Transverse colon (tissue), 4 donors: ENCODE measurements at places on chromosomes 3 and 15. TPM values are rescaled to one million over a fixed set of nuclear protein-coding genes. Genes with fewer than 3 reads are reported as not detected.

DNA sequence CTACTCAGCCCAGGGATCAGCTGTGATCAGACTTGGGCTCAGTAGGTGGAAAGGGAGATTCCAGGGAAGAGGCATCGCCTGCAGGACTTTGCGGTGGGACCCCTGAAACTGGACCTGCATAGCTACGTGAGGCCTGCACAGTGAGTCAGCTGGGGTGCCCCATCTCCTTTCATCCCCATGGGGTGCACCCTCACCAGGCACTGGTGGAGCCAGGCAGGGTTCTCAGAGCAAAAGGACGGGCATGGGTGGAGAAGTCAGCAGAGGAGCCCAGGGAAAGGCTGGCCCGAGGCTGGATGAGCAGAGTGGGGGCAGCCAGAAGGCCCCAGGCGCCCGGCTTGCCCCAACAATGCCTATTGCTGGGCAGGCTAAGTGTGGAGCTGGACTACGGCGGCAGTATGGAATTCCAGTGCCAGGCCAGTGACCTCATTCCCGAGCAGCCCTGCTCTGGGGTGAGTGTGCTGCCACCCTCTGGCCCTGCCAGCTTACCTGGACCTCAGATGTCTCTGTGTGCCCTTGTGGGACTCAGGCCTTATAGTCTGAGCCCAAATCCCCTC lies 19.7 kb downstream of the ACAA1 start:
- DNase-seq: peak; percentile 26

DNA sequence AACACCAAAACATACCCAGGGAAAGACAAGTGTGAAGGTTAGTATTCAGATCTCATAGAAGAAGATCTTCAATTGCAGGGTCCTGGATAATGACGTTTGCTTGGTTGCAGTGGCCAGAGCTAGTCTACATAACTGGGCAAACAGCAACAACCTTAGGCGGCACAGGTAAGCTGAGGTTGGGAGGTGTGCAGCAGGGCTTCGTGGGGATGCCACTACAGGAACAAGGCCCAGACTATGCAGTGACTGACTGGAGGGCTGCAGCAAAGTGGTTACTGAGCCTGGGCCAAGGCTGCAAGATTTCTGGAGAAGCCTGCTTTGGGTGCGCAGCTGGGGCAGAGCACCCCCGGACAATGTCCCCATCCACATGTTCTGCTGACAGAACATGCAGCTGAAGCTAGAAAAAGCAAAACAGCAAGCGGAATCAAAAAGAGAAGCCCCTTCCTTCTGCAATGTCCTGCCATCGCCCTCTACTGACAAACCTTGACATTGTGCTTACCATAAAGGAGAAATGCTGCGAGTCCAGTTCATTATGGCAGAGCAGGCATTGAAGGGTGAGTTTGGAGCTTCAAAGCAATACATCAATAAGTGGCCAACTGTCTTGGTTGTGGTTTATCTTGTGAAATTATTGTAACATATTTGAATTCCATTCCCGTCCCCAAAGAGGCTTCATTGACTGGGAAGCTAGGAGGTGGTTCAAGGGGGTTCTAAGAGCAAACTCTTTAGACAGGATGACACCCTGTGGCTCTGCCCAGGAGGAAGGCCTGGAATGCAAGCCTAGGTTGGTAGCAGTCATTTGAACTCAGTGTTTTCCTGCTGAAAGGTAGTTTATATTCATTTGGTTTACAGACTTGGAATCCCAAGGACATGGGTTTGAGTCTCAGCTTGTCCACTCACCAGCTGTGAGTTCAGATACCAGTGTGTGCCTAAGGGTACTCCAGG lies 217.0 kb downstream of the PDCD6IP start:
- no peak for DNase-seq

DNA sequence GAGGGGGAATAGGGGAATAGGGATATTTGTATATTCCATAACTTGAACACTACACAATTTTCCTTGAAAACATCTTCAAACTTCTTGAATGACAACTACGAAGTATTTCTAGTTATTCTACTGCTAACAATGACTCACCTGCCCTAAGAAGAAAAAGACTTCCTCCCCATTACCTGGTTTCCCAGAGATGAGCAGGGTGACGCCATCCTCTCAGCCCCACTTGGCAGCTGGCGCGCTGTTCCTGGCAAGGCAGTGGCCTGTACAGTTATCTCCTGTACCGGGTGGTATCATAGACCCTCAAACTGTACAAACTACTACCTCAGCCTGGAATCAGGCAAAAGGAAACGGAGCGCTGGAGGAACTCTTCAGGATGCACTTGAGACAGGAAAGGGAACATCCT lies 10.4 kb downstream of the WDR82 start:
- no peak for DNase-seq

DNA sequence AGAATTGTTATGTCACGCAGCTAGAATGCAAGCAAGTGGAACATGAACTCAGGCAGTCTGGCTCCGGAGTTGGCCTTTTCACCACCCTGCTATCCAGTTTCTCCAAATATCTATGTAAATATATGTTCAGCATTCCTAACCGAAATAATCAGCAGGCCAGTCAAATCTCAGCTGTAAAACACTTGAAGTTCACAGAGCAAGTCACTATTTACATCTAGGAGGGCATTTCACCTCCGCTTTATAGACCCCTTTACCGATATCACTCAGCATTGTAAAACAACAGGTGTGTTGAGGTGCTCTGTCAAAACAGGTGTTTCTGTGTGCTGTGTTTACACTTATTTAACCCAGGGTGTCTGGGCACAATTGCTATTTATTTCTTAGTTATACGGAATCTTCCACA lies 12.2 kb upstream of the HES1 start:
- DNase-seq: no peak

DNA sequence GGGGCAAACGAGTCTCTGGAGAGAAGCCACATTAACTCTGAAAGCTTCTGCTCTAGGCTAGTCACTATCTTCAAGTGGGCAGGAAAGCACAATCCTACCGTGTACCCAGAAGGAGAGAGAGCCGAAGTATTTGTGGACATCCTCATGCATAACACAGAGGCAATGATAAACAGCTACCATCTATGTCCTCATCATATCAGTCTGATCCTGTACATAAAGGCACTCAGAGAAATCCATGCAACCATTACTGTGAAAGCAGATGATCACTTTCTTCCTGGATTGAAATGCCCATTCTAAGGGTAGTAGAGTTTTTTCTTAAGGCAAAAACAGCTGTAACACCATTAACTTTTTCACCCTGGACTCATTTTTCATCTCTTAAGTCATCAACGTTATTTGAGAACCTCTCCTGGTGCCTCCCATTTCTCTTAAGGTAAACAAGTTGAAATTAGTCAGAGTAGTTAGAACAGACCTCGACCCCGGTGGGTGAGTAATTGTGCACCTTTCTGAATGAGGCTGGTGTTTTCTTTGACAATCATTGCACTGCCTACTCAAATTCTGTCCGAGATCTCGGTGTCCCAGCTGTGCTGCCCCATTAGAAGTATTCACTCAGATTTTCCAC lies 327.4 kb downstream of the SHQ1 start:
- DNase-seq: no peak

U2SURP gene
- total RNA-seq: 94.8 TPM

CCDC13 gene
- 0.27 TPM for total RNA-seq

MFN1 gene
- 69.4 TPM for total RNA-seq

GOLGA8H gene
- 17.2 TPM for total RNA-seq
